Brain microvascular endothelial cell (primary cell): ENCODE measurements at places on chromosomes 7 and 10.

GRCh38 chr7:89183712-89184111, 388.2 kb upstream of the TEX47 start:
- DNase-seq, result no peak

DNA sequence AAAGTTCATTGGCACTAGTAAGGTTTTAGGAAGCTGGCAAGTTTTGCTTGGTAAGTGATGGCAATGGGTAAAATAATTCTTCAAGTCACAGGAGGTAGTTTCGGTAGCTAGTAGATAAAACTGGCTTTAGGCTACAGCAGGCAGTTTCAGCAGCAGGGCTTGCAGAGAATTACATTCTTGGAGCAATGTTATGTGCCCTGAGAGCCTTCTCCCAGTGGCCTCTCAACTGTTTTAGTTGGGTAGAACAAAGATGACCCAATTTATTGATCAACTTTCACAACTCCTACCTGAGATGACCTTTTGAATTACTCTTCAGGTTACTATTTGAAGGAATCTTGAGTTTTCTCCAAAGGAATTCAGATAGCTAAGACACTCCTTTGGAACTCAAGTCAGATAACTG, 16.4 kb upstream of the NFE2L3 start:
- DNase-seq, result no peak

- no peak for DNase-seq
These were observed 25.3 kb upstream of the C10orf71 start for GRCh38 chr10:49273626-49274025.

DNA sequence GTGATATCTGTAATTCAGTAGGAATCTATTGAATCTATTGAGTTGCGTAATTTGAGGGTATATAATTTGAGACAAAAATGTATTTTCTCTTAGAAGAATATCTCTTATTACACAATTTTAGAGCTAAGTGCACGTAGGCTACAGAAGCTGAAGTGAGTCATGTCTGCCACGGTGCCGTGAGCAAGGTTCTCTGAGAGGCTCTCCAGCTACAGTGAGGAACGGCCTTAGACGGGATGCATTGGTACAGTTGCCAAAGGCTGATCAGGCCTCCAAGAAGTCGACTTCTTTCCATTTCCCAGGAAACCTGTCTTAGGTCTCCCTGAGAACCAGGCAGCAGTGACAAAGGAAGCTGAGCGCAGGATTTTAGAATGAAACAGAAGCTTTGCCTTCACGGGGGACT, 28.6 kb downstream of the TCERG1L start:
- no peak for DNase-seq

DNA sequence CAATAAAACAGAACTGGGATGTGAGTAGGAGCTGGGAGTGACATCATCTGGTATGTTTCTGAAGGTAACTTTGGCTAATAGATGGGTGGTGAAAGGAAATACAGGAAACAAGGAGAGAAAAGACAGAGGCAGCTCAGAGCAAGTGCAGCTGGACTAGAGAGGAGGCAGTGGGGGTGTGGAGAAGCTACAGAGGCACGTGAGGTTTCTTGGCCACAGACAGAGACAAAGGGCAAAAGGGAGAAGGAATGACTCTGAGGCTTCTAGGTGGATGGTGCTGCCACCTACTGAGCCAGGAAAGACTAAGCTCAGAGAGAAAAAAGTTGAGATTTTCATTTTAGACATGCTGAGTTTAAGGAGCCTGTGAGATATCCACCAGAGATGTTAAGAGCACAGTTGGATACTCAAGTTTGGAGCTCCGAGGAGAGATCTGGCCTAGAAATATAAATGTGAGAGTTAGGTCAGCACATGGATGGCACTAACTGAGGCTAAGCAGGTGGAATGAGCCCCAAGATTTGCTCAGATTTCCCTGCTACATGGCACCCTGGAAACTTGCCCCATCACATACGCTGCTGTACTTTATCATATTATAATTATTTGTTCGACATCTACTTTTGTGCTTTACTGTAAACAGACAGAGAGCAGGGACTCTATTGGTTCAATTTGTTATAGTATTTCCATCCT, 293.0 kb upstream of the IMMP2L start:
- peak; percentile 65 for DNase-seq
